Naive thymus-derived CD8-positive, alpha-beta T cell (primary cell): ENCODE measurements at places on chromosomes 2 and 18.

GRCh38 chr2:170928036-170928823, 823 bp upstream of the GORASP2 start:
- DNase-seq = peak; percentile 4

DNA sequence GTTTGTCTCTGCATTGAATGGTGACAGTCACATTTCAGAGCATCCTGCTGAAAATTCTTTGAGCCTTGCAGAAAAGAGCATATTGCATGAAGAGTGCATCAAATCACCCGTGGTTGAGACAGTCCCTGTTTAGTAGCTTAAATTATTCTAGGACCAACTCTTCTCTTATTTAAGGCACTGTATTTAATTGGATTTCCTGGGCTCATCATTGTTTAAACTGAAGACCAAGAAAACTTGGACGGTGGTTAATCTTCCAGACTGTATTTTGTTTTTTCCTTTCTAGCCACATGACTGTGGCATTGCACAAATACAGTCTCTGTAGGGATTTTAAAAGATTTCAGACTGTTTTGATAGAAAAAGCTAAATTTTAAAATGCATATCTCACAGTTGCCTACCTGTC, 114.4 kb downstream of the GALNT3 start:
- no peak for DNase-seq

DNA sequence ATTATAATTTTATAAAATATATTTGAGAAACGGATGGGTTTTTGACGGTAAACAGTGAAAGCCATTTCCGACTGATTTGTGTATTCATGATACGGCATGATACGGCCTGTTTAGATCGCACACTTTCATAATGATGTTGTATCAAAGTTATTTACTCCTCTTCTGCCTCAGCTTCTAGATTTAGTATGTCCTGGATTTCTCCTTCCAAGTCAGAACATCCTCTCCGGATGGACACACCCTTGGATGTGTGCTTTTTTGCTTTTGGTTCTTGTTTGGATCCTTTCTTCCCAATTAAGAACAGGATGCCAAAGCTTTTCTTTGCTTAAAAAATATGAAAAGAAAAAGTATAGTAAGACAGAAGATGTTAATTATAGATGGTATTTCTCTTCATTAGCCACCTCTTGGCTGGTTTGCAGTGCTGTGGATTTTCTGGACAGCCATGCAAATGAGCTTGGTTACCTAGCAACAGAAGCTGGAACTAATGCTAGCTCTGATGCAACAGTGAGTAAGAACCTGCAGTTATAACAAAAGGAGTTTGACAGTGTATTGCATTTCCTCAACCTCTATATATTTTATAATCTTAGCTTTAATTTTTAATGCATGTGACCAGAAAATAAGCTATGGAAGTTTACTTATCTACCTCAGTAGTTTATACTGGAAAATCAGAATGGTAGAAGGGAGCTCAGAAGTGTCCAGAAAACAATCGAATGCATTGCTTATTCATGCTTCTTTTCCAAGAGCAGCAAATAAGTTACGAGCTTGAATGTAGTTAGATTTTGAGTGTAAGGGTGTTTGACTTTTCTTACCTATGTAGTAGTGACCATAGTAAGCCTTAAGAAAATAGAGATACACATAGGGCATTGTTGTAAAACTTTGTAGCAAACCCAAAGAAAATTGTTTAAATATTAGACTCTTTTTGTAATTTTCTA, 27.9 kb downstream of the RMND5A start:
- no peak for DNase-seq

DNA sequence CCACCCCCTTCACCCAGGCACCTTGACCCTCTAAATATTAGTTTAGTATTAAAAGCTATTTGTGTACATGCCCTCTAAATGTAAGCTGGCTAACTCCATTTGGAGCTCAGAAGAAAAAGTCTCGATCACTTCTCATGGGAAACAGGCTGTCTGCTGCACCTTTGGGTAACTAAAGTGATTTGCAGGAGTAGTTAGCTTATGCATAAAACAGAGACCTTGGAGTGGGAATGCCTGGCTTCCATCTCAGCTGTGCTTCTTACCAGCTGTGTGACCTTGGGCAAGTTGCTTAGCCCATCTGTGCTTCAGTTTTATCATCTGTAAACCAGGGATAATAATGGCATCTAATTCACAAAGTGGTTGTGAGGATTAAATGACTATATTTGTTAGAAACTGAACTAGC, 29.9 kb downstream of the IGFBP2 start:
- no peak for DNase-seq

- no peak for DNase-seq
These were observed 1269.0 kb upstream of the DDX18 start for GRCh38 chr2:116545286-116546068.

- DNase-seq = no peak
These were observed 5.6 kb upstream of the ATOH8 start for GRCh38 chr2:85748039-85748734.
